Stimulated activated CD4-positive, alpha-beta T cell treated with anti-CD3 and anti-CD28 coated beads, Interleukin-2, amount 100 ng/mL, for 24 hours (primary cell): ENCODE measurements at places on chromosomes 13 and 19.

DNA sequence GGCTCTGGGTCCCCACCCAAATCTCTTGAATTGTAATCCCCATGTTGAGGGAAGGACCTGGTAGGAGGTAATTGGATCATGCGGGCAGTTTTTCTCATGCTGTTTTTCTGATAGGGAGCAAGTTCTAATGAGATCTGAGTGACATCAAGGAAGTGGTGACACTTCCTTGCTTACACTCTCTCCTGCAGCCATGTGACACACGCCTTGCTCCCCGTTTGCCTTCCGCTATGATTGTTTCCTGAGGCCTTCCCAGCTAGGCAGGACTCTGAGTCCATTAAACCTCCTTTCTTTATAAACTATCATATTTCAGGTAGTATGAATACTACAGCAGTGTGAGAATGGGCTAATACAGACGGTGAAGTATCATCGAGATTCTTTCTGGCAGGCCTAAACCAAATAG, 1040.4 kb upstream of the MIR17HG start:
- no peak for DNase-seq

- no peak for DNase-seq
Observed at GRCh38 chr13:110248449-110249143, 58.4 kb downstream of the COL4A1 start.

DNA sequence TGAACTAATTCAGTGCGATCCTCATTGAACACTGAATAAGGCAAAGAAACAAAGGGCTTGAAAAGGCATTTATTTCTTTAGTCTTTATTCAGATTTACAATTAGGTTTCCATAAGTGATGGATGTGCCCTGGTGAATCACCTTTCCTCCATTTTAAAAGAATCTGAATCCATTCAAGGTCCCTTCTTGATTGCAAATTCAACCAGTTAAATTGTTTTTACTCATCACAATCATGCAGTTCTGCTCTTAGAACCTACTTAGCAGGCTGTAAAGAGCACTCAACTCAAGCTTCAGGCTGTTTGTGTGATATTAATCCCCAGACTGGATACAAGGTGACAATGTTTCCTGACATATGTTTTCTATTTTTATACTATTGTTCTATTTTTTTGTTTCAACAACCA, 321.0 kb downstream of the TBC1D4 start:
- DNase-seq = no peak

DNA sequence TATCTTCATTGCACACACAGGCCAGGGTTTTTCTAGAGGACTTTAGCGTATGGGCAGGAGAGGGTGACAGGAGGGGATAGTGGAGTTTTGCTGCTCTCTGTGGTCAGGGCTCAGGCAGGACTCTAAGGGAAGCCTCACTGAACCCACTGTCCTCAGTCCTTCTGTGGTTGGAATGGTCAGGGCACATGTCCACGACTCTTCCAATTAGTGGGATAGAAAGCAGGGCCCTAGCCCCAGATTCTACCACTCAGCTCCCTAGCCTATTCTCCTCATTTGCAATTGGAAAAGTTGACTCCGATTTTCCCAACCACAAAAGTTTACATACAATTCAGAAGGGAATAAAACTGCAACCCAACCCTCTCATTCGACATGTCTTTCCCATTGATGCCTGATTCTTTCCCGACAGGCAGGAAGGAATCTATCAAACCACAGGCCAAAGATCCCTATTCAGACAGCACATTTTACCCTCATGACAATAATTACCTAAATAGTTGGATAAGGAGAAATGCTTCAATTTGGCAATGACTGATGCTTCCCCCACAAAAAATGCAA, 38.2 kb downstream of the TGDS start:
- DNase-seq = no peak

- DNase-seq = no peak
Observed at GRCh38 chr19:35303357-35303915, 11.5 kb downstream of the MAG start.

DNA sequence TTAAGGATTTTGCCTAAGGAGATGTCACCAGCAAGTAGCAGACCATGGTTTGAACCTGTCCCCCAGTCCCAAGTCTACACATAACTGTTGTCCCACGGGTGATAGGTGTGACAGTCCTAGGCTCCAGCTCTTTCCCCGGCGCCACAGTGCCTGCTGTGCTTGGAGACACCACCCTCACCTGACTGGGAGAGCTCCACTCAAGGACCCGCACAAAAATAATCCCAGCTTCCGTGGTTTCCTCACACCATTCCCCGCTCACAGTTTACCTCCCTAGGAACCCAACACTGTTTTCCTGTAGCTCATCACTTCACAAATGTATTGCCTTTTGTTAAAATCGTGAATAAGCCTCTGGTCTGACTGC, 19.8 kb upstream of the RASA3 start:
- peak; percentile 17 for DNase-seq

GRCh38 chr19:54731191-54731590, 6.9 kb downstream of the KIR3DL3 start:
- no peak for DNase-seq

- no peak for DNase-seq
Observed at GRCh38 chr19:6059396-6059947, 50.8 kb downstream of the RFX2 start.

- DNase-seq = peak; percentile 49
Observed at GRCh38 chr13:99281811-99282263, 23.7 kb upstream of the GPR18 start.

- DNase-seq = peak; percentile 72
Observed at GRCh38 chr19:51690454-51691073, 2.6 kb upstream of the SPACA6 start.

GRCh38 chr13:110716247-110716515, 2.7 kb downstream of the ING1 start:
- DNase-seq = no peak

DNA sequence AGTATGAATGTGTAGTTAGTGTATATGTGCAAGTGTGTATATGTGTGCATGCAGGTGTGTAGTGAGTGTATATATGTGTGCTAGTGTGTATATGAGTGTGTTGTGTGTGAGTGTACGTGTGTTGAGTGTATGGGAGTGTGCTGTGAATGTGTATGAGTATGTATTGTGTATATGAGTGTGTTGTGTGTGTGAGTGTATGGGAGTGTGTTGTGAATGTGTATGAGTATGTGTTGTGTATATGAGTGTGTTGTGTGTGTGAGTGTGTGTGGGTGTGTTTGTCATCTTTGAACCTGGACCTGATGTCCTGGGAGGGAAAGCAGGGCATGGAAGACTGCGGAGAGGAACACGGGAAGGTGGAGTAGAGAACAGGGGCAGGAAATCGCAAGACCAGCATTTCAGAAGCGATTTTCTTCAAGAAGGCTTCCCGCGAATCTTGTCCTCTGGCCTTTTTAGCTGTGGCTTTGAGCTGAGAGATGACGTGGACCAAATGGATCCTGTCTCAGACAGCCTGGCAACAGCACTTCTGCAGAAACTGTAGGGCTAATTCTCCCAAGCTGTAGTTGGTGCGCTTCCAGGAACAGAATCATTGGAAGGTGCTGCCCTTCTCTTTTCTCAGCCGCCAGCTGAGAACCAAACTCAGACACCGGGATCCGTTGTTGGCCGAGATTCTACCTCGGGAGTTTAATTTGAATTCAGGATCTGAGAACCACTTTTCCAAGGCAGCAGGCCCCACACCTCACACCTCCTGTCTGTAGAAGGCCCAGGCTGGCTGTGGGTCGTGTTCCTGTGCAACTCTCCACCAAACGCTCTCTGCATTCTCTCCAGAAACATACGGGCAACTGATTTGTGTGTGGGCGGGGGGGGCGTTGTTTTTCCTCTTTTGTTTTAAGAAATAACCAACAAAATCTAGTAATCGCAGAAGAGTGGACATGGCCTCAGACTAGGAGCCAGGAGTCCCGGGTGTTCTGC, 94.7 kb upstream of the RAP2A start:
- DNase-seq = no peak

GRCh38 chr13:72849571-72849970, 67.6 kb downstream of the PIBF1 start:
- DNase-seq = no peak

DNA sequence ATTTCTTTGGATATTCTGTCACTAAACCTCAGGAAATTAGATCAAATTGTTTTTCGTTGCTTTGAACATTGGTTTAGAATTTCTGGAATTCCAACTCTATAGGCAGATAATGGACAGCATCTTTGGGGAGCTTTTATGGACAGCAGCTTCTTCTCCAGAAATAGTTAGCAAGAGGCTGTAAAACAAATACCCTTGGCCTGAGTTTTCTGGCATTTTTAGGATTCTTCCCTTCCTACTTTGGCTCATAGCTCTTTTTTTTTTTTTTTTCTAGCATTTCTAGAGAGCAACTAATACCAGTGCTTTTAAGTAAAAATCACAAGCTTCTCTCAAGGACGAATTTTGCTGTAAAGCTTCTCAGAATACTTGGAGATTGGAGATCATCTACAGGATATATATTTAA, 169.8 kb upstream of the SPRY2 start:
- DNase-seq = no peak

DNA sequence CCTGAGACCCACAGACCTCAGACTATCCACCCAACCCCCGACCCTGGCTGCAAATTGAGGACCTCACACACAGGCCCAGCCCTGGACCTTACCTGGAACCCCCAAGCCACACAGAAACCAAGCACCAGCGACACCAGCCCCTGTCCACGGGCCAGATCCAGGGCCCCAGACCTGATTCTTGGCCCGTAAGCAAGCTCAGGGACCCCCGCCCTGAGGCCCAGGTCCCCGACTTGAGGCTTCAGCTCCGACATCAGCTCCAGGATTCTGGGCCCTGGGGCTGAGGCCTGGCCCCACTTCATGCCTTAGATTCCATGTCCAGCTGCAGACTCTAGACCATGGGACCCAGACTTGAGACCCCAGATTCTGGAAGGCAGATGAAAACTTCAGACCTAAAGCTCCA, 6.3 kb downstream of the TTYH1 start:
- DNase-seq = no peak

DNA sequence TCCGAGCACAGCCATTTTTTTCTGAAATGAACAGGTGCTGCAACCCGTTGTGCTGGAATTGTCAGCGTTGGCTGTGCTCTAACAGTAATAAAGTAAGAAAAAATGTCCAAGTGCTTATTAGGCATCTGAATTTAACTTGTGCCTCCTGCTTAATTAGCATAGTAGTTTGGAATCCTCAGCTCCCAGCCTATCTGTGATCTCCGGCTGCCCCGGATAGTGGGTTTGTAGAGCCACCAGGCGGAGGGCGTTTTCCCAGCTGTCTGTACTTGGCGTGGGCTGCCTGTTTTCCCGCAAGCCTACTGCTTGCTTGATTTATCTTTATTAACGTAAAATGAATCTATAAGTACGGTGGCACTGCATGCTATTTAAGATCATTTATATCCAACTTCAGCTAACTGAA, 137.9 kb downstream of the MTUS2 start:
- DNase-seq = no peak

DNA sequence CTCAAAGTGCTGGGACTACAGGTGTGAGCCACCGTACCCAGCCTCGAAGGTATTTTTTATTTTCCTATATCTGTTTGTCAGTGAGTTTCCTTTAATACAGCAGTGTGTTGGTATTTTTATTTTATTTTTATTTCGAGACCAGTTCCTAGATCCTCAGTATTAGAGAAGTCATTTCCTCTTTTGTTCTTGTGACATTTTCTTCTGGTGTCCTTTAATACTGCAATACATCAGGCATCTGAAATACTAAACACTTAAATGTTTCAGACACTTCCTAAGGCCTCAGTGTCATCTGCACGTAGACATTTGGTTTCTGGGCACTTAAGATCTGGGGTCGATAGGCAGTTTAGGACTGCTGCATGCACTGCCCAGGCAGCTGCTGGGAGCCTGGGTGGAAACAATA, 22.5 kb downstream of the GATAD2A start:
- DNase-seq = no peak

- DNase-seq = no peak
Observed at GRCh38 chr13:29754473-29754806, 96.0 kb downstream of the UBL3 start.

DNA sequence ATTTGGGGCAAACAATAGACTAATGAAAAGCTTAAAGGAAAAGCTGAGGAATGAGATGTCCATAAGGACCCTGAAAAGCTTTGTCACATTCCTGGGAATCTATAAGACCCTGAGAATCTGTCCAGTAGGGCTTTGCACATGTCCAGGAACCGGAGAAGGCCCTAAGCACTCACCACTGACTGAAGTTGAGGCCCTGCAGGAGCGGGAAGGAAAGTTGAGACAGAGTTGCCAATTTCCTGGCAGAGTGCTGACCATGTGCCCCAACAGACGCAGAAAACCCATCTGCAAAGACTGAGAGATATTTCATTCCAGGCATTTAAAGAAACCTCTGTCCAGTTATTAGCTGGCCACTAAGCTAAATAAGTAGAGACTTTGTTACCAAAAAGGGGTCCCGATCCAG, 890.5 kb downstream of the UQCRFS1 start:
- no peak for DNase-seq

DNA sequence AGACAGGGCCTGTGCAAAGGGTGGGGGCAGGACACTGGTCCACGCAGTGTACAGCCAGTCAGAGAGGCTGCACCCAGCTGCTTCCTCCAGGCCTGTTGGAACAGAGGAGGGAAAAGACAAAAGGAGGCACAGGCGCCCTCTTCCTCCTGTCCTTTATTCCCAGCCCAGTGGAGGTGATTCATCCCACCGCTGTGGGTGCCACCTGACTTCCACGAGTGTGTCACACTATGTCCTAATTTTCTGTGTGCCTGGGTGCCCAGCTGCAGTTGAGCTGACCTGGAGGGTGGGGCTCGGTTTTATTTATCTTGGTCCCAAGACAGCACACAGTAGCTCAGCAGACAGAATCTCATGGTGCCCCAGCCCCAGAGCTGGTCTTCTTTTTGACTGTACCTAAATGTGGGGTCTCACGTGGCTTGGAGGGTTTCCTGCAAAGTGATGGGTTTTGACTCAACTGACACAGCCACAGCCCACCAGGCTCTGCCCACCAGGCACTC, 9.0 kb downstream of the EPS15L1 start:
- DNase-seq = no peak

DNA sequence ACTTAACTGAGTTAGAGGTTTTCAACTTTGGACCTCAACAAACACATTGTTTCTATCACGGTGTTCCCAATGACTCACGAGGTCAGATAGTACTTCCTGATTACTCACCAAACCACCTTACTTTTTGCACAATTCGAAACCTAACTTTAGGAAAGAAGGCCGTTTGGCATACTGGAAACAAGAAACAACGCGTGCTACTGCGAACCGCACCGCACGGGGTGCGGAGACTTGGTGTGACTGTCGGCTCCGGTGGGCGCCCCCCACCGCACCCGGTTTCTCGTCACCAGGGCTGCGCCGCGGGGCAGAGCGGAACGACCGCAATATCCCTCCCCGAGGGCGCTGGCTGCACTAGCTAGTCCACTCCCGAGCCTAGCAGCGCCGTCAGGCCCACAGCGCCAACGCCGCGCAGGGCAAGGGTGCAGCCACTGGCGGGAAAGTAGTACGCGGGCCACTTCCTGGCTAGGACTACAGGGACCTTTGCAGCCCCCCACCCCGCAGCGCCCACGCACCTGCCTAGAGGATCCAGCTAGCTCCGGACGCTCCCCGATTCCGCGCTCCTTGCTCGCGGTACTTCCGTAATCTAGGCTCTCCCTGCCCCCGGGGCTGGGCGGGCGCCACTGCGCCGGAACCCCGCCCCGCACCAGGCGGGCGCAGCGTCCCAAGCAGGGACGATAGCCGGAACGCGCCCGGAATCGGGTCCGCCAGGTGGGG, at the start of gene PARP4:
Gene PARP4, minus strand, starts transcription at position 582 of the 711 bp plus-strand sequence. CDS start 9,002 bp downstream, outside the sequence.
- peak; percentile 70 for DNase-seq
